ENCODE measurements at places on chromosomes 16 and 17.
A peak's percentile ranks its signal among the peaks of the same experiment; 100 is the strongest.

DNA sequence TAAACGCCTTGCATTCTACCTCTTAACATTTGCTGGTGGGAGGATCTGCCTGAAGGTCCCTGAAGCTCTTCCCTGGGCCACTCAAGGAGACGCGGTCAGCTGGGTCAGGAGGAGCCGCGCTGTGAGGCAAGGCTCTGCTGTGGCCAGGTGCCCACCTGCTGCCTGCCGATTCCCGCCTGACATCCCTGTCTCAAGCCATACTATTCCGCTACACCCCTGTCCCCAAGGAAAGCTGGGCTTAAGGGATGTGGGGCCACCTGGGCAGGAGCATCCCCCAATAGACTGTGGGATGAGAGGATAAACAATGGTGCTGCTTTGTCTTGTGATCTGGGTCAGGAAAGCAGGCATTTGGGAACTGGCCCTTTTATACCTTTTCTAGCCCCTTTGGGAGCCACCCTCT is 5.1 kb downstream of the TPPP3 start:
- DNase-seq: no peak

DNA sequence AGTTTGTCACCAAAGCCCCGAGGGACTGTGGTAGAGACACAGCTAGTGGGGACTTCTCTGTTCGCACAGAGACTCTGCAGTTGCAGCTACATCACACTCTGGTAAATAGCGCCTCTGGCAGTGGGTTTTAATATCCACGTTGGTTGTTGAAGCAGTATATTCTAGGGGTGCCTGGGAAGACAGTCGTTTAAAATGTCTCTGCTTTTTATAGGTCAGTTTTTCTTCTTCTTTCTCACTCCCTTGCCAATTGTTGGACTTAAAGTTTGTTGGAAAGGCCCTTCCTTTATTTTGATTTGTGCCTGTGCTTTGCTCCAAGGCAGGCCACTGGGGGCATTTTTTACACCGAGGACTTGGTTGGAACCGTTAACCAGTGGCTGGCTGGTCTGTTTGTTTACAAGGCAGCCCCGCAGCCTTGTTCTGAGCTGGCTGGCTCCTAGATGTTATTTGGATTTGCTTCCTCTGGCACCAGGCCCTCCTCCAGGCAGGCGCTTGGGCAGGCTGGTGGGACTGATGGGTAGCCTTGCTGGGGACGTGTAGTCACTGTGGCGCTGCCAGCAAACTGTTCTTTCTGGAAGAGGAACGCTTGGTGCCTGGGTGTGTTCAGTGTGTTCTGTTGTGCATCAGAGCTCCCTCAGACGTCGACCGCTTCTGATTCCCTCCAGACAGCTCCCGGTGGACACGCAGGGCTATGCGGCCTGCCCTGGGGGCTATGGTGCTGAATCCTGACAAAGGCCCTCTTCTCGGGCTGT is 218.2 kb upstream of the CHMP6 start:
- DNase-seq: no peak

DNA sequence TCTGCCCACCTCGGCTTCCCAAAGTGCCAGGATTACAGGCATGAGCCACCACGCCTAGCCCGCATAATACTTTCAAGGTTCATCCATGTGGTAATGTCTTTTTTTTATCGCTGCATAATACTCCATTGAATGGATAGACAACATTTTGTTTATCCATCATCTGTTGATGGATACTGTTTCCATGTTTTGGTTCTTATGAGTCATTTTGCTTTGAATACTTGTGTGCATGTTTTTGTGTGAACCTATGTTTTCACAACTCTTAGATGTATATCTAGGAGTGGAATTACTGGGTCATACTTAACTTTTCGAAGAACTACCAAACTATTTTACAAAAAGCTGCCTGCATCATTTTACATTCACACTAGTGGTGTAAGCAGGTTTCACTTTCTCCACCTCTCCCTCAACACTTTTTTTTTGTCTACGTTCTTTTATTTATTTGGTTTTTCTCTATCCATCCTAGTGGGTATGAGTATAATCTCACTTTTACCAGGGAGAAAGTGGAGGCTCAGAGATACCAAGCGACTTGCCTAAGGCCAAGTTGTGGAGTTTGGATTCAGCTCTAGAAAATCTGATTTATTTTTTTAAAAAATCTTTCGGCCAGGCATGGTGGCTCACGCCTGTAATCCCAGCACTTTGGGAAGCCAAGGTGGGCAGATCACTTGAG is 151.2 kb downstream of the CMIP start:
- DNase-seq: no peak

DNA sequence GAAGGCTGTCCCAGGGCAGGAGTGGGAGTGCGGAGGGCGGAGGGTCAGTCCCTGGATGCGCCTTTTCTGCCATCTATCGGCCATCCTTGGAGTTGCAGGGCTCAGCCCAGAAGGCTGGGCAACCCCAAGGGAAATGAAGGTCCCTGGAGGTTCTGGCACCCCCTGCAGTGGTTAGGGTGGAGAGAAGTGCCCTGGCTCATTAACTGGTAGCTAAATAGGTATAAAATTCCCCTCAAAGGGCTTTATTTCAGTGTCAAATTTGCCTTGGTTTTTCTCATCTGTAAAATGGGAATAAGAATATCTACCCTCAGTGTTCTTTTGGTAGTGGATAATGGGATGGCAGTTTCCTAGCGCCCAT is 22.4 kb downstream of the C17orf75 start:
- DNase-seq: peak; percentile 69

GRCh38 chr17:40457964-40458791 is 14.9 kb downstream of the IGFBP4 start:
- DNase-seq: no peak

DNA sequence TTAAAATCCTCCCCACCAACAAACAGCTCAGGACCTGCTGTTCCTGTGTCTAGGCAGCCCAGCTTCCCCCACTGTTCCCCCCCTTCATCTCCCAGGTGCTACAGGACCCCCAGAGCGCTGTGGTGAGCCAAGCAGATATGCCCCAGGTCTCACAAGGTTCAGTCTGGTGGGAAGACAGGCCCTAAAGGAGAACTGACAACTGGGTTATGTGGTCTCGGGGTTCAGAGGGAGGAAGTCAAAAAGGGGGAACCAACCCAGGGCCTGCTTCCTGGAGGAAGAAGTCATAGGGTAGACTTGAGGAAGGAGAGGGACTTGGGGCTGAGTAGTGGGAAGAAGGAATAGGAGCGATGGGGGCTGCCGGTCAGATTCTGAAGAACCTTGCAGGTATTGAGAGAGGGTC is 2.6 kb downstream of the RIPOR1 start:
- no peak for DNase-seq

GRCh38 chr17:51118330-51119195 is 2.1 kb downstream of the SPAG9 start:
- DNase-seq: peak; percentile 71

DNA sequence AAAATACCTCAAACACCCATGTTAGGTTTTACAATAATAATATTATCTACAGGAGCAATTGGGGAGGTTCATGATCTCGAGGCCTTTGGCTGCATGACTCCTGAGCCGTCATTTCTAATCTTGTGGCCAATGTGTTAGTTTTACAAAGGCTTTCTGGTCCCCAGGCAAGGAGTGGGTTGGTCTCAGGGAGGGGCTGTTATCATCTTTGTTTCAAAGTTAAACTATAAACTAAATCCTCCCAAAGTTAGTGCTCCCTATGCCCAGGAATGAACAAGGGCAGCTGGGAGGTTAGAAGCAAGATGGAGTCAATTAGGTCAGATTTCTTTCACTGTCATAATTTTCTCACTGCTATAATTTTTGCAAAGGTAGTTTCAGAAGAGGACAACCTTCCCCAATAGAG is 9.1 kb upstream of the CCL5 start:
- no peak for DNase-seq

DNA sequence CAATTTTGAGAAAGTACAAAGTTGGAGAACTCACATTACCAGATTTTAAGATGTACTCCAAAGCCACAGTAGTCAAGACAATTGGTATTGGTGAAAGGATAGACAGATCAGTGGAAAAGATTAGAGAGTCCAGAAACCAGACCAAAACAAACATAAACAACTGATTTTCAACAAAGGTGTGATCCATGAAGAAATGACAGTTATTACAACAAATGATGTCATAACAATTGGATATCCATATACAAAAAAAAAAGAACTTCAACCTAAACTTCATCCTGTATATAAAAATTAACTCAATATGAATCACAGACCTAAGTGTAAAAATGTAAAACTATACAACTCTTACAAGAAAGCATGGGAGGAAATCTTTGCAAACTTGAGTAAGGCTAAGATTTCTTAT is 8.4 kb downstream of the CEP112 start:
- DNase-seq: no peak

DNA sequence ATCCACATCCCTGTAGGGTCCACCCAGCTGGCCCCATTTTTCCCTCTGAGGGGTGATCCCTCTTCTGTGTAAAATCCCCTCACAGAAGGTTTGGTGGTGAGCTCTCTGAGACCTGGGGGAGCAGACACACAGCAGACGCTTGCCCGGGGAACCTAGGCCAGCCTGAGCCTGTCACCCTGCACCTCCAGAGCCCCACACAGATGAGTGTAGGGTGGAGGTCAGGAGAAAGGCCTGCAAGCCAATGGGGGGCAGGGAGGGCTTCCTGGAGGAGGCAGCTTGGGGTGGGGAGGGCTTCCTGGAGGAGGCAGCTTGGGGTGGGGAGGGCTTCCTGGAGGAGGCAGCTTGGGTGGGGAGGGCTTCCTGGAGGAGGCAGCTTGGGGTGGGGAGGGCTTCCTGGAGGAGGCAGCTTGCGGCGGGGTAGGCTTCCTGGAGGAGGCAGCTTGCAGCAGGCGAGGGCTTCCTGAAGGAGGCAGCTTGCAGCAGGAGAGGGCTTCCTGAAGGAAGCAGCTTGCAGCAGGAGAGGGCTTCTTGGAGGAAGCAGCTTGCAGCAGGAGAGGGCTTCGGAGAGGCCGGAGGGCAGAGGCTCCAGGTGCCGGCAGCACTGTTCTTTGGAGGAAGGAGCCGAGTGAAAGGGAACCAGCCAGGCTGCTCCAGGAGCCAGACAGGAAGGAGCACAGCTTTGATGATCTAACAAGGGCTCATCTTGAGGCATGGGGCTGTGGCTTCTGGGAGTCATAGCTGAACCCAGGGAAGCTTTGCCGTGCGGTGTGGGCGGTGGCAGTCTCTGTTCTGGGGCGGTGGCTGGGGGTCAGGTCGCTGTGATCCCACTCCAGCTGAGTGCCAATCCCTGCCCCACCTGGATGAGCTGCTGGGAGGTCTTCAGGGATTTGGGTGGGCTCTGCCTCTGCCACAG is 83.7 kb upstream of the ZNF469 start:
- no peak for DNase-seq

DNA sequence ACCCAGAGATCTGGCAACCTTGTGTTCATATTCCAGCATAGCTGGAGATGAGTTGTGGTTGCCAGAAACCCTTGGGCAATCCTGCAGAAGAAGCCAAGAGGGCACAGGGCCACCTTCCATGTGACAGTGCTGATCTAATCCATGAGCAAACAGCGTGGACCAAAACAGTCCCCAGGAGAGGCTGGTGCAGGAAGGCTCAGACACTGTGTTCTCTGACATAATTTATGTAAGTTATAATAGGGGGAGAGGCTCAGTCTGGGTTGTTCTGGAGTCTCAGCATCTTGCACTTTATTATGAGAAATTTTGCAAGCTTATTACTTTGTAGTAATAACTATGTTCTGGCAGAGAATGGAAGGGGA is 273.9 kb downstream of the HAPSTR1 start:
- DNase-seq: no peak

DNA sequence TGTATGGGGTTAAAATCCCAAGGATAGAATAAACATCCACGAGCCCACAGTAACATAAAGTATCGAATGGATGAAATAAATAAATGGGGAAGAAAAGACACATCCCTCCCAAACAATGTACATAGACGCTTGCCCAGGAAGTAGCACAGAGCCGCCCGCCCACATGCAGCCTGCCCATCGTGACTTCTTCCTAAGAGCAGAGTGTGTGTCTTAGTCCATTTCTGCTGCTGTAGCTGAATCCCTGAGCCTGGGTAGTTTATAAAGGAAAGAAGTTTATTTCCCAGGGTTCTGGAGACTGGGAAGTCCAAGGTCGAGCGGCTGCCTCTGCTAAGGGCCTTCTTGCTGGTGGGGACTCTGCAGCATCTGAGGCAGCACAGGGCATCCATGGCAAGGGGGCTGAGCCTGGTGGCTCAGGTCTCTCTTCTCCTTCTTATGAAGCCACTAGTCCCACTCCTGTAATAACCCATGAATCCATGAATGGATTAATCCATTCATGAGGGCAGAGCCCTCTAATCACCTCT is 39.4 kb upstream of the ZNF469 start:
- DNase-seq: peak; percentile 8

- no peak for DNase-seq
These were observed 31.1 kb downstream of the SNN start for GRCh38 chr16:11699234-11699894.

GRCh38 chr16:53892155-53892554 is 188.2 kb downstream of the FTO start:
- peak; percentile 77 for DNase-seq

DNA sequence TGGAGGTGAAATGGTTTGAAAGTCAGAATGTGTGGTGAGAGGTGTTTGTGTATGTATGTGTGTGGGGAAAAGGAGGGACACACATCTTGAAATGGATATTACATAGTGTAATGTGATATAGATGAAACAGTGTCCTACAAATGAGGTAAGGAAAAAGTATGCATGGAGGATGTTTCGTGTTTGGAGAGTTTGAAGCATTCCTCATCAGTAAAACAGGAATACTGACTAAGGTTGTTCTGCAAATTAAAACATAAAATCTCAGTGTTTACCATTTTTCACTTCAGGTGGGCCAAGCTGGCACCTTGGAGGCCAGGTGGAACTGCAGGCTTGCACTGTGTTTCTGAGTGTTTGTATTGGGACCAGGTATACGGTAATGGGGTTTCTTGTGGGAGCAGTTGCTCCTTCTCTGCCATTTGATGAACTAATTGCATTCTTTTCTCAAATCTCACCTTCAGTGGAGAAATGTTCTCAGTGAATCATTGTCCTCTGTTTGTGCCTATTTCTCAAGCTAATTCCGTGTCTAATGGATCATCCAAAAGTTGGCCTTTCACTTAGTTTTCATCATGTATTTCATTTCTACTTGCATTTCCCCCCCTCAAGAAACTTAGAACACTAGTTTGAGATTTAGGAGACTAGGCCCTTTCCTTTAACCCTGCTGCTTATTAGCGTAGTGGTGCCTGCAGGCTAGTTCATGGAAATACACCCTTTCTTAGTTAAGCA is 8.2 kb upstream of the TBKBP1 start:
- no peak for DNase-seq

DNA sequence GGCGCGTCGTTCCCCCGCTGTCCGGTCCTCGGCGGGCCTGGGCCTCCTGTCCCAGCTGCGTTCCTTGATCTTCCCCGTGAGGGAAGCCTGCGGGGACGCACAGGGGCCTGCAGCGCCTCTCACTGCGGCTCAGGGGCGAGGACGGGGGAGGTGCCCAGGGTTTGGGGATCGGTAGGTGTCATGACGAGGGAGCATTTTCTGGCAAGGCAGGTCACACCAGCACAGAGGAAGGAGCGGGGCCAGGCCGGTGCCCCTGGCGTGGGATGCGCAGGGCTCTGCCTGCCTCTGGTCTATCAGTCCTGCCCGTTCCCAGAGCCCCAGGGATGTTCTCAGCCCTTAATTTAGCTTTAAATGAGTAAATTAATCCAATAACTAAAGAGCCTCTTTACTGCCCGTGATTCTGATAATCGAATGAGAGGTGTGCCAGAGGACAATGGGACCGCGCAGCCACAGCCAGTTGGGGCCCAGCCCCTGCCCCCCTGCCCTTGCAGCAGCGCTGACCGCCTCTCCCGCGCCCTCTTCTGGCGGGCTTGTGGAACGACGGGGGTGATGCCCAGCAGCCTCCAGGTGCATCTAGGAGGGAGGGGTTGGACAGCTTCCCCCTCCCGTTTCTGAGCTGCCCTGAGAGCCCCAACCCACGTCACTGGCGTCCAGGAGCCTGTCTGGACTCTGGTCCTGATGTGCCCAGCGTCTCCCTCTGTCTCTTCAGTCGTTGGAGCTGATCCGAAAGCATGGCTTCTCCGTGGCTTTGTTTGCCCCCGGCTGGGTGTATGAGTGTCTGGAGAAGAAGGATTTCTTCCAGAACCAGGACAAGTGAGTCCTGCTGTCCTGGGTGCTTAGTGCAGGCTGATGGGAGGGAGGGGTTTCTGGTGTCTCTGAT is 7.9 kb downstream of the ENGASE start:
- peak; percentile 72 for DNase-seq

Measured in mucosa of descending colon (tissue), 3 donors.